ENCODE measurements at places on chromosomes 7 and 10.

DNA sequence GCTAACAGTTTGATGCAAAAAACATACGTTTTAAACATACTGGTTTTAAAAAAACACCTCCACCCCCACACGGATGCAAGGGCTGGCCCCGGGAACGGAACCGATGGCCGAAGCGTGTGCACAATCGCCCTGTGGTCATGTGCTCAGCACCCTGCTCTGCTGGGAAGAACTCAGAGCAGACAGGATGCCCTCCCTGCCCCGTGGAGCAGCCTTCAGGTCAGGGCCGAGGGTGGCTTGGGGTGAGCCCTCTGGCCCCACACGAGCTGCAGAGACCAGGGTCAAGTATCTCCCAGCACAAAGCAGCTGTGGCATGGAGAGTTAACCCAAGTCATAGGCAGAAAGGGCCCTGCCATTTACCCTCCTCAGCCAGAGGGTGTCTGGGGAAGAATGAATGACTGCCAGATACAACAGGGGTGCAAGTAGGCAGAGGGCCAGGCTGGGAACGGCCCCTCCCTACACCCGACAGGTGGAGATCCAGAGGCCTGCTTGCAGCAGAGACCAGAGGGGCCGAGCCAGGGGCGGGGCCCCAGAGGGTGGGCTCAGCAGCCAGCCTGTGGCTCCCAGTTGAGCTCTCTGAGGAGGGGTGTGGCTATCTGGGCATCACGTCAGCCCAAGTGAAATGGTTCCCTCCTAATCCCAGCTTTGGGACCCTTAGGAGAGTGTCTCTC, 56.8 kb downstream of the ZRANB1 start:
- no peak for DNase-seq

DNA sequence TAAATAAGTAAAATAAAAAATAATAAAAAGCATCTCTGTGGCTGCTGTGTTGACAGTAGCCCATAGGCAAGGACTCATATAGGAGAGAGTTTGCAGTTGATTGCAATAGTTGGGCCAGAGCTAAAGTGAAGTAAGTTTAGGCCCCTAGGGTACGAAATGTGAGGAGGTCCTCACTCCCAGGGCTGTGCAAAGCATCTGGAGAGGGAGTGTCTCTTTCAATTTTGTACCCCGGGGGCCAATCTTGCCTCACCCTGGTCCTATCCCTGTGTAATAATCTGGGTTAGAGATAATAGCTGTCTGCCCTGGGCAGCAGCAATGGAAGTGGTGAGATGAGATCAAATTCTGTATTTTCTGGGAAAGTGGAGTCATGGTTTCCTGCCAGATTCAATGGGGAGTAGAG, 365.7 kb downstream of the GATA3 start:
- DNase-seq = no peak

GRCh38 chr7:26618449-26618848, 245.9 kb downstream of the SKAP2 start:
- no peak for DNase-seq

DNA sequence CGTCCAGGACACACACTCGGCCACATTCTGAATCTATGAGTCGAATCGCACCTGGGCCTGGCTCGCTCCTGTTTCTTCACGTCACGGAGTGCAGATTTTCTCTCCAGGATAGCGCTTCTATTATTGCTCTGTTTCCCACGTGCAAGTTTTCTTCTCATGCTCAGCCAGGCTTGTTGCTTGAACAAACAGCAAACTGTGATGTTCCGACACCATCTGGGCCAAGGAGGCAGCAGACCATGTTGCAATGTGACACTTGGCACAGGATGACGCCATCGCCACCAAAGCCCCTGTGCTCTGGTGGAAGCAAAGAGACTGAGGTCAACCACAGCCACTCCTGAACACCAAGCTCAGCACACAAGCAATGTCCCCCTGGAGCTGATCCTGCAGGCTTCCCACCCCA, 507.1 kb upstream of the ADARB2 start:
- DNase-seq = no peak

DNA sequence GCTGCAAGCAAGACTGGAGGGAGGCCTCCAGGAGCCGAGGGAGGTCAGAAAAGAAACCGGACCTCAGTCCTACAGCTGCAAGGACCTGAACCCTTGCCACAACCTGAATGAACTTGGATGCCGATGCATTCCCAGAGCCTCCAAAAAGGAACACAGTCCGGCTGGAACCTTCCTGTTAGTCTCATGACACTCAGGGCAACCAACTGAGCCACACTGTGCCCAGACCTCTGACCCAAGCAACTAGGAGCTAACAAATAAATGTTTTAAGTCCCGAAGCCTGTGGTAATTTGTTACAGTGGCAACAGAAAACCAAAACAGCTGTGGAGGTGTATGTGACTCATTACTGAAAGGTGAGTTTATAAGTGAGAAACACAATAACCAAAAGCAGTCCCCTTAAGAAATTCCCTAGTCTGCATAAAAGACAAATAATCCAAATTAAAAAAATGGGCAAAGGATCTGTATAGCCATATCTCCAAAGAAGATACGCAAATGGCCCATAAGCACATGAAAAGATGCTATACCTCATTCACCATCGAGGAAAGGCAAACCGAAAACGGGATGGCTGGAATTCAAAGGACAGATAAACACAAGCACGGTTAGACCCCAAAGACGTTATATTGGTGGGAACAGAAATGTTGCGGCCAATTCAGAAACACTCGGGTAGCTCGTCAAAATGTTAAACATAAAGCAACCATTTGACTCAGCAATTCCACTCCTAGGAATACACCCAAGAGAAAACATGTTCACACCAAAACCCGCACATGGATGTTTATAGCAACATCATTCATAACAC, 24.8 kb downstream of the GNA12 start:
- DNase-seq = no peak

DNA sequence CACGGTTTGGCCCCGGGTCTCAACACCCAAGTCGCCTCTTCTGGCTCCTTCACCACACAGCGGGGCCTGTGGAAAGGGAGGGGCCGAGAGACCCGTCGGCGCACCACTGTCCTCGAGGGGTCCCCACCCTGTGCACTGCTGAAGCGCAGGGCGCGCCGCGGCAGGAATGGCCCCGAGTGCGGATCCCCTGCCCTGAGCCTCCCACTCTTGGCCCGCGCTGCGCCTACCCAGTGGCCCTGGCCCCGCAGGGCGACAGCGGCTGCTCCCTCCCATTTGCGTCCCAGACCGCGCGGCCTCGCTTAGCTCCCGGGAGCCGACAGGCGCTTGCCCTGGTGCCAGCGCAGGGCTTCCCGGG, 2.1 kb upstream of the SFMBT2 start:
- DNase-seq = no peak

DNA sequence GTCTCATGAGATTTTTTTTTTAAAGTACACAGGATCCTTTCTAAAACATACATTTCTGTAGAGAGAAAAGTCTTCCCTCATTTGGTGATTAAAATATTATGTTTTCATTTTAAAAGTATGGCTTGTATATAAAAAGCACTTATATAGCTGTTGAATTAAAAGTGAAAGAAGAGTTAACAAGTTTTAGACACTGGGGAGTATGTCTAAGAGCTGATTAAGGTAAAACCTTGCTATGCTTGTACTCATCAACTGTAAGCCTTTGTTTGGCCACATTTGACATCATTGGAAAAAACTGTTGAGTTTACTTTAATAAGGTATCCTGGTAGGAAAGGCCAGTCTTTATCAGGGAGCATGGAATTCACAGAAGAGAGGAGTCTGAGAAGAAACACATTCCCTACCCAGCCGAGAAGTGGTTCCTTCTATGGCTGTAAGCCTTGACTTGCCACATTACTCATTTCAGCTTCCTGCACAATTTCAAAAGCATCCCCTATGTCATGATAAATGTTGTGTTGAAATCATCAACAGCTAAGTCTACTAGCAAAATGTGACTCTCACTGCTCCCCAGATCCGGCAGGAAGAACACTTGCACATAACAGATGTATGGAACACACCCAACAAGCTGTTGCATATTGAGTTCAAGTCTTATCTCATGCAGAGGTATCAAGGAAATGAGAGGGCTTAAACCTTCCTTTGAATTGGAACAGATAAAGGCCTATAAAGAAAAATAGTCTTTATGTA, 171.8 kb upstream of the CDK1 start:
- DNase-seq = no peak

DNA sequence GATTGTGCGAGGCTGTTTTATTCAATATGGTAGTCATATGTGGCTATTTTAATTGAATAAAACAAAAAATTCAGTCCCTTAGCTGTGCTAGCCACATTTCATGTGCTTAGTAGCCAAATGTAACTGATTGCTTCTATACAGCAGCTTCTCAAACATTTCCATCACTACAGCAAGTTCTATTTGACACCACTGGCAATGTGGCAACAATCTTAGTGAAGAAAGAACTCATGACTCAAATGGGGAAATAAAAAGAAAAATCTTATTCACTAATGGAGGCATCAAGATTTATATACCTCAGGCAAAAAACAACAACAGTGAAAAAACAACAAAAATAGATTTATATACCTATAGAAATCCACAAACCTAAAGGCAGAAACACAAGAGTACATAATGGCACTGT, 17.9 kb downstream of the SEM1 start:
- no peak for DNase-seq

DNA sequence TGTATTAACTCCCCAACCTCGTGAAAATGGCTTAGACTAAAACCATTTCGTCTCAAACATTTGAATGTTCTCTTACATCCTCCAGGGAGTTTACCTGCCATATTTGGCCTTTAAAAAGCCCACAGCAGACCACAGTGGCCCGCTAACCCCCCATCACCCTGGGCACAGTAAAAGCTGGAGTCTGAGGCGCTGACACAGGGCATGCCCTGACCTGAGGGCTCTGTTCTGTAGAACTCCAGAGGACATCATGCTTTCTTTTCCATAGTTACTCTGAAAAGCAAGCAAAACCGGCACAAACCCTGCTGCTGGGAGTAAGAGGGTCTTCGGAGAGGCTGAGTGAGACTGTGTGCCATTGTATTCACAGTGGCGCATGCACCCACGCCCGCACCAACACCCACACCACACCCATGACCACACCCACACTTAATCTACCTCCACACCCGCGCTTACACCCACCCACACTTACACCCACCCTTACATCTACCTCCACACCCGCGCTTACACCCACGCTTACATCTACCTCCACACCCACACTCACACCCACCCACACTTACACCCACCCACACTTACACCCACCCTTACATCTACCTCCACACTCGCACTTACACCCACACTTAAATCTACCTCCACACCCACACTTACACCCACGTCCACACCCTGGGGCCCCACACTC, 32.1 kb downstream of the LRRC27 start:
- no peak for DNase-seq

DNA sequence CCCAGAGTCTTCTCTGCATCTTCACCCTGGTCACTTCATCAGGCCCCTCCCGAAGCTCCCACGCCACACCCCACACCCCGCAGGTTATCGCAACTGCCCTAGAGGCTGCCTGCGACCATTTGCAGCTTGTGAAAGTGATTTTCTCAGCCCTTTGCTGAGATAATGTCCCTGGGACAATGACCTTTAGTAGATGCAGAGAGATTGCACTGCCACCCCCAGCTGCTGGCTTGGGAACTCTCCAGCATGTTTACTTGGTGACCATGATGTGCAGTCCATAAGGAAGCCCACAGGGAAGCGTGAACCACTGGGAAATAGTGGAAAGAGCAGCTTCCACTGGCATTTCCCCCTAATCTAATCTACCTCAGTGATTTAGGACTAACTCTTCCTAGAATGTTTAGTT, 97.3 kb downstream of the WNT2 start:
- no peak for DNase-seq

DNA sequence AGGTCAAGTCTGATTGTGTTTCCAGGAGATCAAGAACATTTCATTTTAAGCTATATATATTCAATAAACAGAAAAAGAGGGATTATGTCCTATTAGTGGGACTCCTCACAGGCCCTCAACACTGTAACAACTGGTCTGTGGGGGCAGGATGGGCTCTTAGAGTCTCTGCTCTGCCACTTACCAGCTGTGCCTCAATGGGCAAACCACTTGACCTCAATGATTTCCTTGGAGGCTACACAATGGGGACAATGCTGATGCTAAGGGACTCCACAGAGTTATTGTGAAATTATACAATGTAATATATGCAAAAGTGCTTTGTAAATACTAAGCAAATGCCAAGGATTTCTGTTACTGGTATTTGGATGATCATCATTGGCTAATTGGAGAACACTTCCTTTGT, 33.2 kb upstream of the MXI1 start:
- no peak for DNase-seq

DNA sequence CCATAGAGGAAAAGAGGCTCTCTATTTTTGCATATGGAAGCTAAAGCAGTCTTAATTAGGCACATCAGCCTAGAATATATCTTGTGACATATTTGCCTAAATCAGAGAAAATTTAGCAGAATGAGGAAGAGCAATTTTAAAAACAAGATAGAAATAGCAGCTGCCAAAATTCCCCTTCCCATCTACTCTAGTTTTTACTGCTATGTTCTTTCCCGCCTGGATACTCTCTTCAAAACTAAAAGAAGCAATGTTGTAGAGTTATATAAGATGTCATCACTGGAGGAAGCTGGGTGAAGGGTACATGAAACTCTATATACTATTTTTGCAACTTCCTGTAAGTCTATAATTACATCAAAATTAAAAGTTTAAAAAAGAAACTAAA, 87.0 kb downstream of the ARMH3 start:
- no peak for DNase-seq

GRCh38 chr10:86308056-86308455, 58.5 kb downstream of the GRID1 start:
- no peak for DNase-seq

- DNase-seq = no peak
Observed at GRCh38 chr7:17036584-17036983, 154.8 kb upstream of the AGR3 start.

GRCh38 chr10:51074238-51075028, at the start of gene PRKG1:
Gene PRKG1, plus strand, starts transcription at chr10:51074487.
- peak; percentile 64 for DNase-seq

DNA sequence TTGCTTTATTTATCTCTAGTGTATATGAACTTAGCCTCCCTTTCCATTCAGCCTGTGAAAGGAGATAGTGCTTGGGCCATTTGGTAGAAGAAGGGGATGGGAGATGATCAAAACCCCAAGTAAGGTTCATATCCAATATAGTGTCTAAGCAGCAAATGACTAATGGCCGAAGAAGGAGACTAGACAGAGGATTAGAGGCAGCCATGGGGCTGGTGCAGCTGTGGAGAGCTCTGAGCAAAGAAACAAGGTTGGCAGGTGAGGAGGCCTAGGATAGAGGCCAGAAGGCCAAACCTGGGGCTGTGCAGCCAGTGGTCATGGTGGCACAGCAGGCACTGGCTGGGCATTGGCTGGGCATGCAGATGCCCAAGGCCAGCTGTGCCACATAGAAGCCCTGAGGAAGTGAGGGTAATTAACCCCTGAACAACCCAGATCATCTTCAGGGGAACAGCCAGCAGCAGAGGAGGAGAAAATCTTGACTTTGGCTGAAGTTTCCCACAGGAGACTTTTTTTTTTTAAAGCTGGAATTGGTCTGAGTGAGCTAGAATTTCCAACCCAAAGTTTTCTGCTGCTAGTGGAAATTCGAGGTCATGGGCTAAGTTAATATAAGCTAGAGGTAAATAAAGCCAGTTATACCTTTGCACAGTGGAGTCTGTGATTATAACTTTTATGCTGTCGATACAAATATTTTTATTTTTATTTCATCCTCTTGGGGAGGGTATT, 10.3 kb upstream of the CPA1 start:
- no peak for DNase-seq
